ENCODE measurements at places on chromosomes 12 and 14.

DNA sequence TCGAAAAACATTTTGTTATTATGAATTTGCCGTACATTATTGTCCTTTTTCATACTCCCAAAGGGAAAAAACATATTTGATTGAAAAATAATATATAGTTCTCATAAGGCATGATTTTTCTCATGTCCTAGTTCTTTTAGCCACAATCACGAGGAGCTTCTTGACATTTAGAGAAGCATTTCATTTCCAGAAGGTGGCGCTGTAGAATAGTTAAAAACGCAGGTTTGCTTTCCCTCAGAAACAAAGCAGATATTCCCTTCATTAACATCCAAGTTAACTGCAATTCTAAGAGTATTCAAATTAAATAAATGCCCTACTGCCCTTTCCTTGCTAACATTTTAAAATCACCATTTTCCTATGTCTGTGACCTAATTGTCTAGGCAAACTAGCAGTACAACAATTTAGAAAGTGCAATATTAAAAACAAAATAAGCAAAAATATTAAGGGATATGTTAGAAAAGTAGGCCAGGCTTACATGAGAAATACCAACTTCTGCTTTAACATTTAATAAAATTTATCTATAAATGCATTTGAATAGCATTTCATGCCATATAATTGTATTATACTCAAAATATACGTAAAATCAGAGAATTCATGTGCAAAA lies 10.9 kb upstream of the PIK3C2G start:
- DNase-seq = peak; percentile 62

GRCh38 chr14:104104076-104104901 lies 18.8 kb downstream of the ASPG start:
- no peak for DNase-seq

DNA sequence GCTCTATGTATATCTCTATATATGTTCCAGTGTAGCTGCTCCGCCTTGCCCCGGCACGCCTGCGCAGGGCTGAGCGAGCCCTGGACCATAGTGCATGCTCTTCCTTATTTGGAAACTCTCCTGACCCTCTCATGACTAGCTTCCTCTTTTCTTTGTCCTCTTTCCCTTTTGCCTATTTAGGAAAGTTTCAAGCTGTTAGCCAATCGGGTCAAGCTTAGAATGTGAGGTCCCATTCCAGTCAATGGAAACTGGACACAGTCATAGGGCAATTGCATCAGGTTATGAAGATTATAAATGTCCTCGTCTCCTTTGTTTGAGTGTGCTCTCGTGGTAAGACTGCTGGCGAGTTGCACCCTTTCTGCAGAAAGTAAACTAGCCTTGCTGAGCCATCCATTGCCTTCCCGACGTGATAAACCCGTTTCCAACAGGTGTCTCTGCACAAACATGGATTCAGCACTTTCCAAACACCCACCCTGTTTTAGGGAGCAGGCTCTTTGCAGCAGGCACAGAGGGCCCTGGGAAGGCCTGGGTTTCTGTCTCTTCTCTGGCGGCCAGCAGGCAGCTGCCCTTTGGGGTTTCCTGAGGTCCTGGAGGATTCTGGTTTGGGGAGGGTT lies 30.9 kb downstream of the CCDC92 start:
- no peak for DNase-seq

GRCh38 chr14:25371068-25371467 lies 321.1 kb upstream of the STXBP6 start:
- DNase-seq = no peak

DNA sequence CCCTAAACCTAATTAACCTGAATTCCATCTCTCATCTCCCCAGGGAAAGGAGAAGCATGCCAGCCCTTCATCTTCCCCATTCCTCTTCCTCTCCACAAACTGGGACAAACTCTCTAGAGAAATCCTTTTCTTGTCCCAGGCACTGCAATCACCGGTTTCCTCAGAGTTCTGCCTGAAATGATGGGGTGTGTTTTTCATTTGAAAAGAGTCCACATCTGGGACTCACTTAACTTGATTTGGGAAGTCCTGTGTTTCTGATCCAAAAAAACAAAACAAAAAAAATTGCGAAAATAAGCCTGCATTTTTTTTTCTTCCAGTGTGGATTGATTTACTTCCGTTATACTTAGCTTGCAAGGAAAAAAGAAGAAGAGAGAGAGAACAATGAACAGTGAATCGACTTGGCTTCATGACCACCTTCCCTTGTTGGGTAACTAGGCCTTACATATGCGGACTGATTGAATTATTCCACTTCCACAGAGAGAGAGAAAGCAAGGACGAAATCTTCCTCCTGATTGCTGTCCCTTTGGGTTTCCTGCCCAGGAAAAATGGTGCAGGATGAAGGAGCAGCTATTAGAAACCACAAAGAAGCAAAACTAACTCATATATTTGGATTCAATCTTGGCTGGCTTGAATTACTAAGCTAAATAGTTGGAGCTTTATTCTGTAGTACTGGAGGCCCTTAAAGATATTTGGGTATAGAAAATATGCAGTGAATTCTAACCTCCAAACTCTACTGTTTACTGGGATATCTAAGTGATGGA lies 506.2 kb upstream of the TBX3 start:
- DNase-seq = no peak

GRCh38 chr12:52142431-52142830 lies 49.4 kb downstream of the KRT80 start:
- no peak for DNase-seq

GRCh38 chr12:57750561-57751431 lies 1.3 kb downstream of the CDK4 start:
- no peak for DNase-seq

GRCh38 chr12:109836916-109837315 lies 3.7 kb upstream of the TRPV4 start:
- no peak for DNase-seq

GRCh38 chr12:104635607-104636343 lies 179.0 kb downstream of the CHST11 start:
- no peak for DNase-seq

DNA sequence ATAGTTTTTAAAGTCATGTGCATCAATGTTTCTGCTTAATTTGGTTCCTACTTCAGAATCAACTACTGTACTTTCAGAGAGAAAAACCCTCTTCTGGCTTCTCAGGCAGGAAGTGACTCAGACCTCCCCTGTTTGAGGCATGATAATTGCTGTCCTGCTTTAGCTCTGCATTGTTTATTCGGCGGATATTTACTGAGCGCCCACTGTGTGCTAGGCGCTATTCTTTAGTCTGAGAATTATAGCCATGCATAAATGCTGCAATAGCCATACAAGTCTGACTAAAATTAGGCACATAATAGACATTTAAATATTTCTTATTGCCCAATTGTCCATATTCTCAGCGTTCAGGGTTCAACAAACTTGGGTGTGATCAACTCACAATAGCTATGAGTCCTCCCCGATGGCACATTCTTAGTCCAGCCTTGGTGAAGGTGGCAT lies 6.1 kb upstream of the AMIGO2 start:
- DNase-seq = no peak

DNA sequence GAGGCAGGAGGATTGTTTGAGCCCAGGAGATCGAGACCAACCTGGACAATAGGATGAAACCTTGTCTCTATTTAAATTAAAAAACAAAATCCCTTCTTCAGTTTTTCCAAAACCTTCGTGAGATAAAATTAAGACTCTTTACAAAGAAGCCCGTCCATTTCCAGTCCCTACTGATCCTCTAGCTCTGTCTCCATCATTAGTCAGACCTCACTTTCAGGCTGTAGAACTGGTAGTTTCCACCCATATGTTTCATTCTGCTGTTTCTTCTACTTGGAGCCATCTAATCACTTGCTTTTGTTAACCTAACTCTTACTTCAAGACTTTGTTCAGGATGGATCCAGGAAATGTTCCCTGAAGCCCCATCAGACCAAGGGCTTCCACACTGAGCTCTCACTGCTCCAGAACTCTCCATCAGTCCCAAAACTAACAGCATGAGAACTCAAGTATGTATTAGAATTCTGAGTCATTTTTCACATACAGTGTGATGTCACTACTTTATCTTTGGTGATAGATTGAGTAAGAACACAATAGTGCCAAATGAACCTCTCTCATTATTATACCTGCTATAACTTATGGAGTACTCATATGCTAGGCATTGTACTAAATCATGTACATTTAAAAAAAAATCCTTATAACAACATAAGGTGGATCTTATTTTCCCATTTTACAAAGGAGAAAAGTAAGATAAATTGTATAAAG lies 90.8 kb downstream of the PRICKLE1 start:
- DNase-seq = no peak

DNA sequence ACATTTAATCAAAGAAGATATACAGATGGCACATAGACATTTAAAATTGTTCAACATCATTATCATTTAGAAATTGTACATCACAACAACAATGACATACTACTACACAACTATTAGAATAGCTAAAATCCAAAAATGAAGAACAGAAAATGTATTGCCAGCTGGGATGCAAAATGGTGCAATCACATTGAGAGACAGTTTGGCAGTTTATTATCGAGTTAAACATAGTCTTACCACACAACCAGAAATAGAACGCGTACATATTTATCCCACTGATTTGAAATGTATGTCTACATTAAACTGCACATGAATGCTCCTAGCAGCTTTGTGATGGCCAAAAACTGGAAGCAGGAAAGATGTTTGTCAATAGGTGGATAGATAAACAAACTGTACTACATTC lies 791.5 kb upstream of the MGAT4C start:
- no peak for DNase-seq

DNA sequence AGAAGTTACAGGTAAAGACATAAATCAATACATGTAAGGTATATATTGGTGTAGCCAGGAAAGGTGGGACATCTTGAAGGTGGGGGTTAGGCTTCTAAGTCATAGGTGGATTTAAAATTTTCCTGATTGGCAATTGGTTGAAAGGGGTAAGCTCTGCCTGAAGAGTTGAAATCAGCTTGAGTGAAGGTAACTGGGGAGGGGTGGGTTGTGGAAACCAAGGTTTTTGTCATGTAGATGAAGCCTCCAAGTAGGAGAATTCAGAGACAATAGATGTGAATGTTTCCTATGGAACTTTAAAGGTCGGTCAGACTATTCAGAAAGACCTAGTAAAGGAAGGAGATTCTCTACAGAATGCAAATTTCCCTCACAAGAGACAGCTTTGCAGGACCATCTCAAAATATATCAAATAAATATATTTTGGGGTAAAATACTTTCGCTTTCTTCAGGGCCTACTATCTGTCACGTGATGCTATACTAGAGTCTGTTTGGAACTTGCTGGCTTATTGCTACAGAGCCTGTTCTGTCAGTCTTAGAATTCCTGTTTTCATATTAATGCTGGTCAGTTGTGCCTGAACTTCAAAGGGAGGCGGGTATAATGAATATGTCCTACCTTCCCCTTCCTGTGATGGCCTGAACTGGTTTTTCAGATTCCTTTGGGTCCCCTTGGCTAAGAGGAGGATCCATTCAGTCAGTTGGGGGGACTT lies 20.6 kb upstream of the SPATA7 start:
- no peak for DNase-seq

Data from smooth muscle cell of the brain vasculature (primary cell).